ENCODE measurements at places on chromosomes 3 and 15. TPM values are rescaled to one million over a fixed set of nuclear protein-coding genes. Genes with fewer than 3 reads are reported as not detected.

DNA sequence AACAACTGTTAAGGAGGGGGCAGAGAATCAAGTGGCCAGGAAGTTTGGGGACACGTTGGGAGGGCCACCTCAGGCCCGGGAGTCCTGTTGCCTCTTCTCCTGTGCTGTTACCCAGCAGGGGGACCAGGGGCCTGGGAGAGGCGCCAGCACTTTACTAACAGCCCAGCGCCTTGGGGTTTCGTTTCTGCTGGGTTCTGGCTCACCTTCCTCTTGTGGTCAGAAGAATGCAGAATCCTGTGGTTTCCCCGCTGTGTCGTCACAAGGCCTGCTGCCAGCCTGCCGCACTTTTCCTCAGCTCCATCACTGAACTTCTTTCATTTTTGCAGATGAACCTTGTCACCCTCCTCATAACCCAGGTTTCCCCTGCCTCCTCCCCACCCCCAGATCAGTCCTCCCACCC, 67.7 kb downstream of the SLC30A4 start:
- DNase-seq: peak; percentile 27

DNA sequence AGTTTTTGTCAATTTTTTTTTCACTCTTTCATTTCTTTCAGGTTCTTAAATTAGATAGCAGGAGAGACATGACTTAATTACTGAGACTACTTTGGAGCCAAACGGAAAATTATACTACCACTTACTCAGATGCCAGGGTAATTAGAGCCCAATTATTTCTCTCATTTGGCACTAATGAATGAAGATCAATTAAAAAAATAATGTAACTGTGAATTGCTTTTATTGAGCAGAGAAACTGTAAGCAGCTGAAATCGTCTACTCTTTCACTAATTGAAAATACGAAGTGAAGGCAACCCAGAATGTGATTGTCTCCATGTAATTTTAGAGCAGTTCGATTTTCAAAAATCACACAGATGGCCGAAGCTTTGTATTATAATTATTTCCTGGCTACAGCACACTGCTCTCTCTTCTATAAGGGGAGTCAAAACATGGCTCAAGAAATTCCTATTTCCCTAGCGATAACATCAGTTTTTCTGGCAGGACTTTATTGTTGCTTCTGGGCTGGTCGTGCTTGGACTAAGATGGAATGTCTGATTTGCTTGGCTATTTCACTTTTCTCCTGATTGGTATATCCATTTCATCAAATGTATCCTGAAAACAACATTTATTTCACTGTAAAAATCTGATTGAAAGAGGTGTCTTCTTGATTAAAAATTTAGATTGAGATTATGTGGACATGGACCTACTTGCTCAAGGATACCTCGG, 55.8 kb upstream of the PDZRN3 start:
- peak; percentile 14 for DNase-seq

The P2RY1 gene
- 16.9 TPM for total RNA-seq

GRCh38 chr3:123766193-123767008, 117.7 kb downstream of the MYLK start:
- no peak for DNase-seq

GRCh38 chr3:119600732-119601131, 3.0 kb downstream of the PLA1A start:
- DNase-seq: no peak

DNA sequence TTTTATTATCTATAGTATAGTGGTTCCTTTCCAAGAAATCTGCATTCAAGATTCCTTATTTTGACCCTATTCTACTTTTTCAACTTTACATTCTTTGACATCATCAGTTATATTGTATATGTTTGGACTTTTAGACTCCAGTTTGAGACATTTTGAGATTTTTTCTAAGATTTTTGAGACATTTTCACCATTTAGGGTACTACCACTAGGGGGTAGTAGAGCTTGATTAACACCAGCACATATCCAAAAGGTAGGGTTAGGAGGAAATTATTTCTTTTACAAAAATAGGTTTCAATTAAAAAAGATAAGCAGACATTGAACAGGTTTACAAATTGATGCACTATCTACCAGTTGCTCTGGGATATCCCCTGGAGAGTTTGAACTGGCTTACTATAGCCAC, 262.5 kb downstream of the SCAPER start:
- DNase-seq: no peak

Measured in tongue (tissue), 3 donors.